Immature natural killer cell (primary cell): ENCODE measurements at places on chromosomes 2 and 18.

- no peak for DNase-seq
Observed at GRCh38 chr2:235668782-235669181, 174.9 kb downstream of the AGAP1 start.

DNA sequence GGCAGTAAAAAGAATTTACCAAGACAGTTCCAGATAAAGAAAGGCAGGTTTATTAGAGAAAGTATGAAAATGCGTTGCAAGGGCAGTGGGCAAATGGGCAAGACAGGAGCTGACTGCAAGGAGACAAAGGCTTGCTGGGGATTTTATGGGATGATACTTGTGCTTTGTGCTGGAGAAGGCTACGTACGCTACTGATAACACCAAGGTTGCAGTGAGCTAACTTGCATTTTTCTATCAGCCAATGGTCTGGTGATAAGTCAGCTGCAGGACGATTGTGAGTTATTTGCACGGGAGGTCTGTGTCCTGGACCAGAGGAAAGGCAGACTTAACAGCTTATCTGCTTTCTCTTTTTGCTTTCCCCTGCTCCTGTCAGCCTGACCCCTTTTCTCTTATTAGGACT, 116.5 kb downstream of the PMS1 start:
- DNase-seq: no peak

DNA sequence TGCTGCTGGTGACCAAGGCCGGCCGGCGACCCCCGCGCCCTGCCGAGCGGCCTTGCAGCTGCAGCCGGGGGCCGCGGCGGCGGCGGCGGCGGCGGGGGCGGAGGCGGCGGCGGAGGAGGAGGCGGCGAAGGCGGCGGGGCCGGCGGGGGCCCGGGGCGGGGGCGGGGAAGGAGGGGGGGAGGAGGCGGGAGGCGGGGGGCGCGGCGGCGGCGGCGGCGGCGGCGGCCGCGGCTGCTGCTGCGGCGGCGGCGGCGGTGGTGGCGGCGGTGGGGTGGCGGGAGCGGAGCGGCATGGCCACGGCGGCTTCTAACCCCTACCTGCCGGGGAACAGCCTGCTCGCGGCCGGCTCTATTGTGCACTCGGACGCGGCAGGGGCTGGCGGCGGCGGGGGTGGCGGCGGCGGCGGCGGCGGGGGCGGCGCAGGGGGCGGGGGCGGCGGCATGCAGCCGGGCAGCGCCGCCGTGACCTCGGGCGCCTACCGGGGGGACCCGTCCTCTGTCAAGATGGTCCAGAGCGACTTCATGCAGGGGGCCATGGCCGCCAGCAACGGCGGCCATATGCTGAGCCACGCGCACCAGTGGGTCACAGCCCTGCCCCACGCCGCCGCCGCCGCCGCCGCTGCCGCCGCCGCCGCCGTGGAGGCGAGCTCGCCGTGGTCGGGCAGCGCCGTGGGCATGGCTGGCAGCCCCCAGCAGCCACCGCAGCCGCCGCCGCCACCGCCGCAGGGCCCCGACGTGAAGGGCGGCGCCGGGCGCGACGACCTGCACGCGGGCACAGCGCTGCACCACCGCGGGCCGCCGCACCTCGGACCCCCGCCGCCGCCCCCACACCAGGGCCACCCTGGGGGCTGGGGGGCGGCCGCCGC, 1.5 kb downstream of the POU3F3 start:
- no peak for DNase-seq

GRCh38 chr2:38685116-38685735, 19.3 kb downstream of the GALM start:
- DNase-seq: no peak

GRCh38 chr2:17104454-17104853, 413.8 kb downstream of the RAD51AP2 start:
- DNase-seq: no peak

- DNase-seq: peak; percentile 26
Observed at GRCh38 chr2:43223521-43224001, 2.8 kb downstream of the ZFP36L2 start.
